ENCODE measurements at places on chromosomes 12 and 14.
A peak's percentile ranks its signal among the peaks of the same experiment; 100 is the strongest.

GRCh38 chr12:114821570-114821969 lies 137.6 kb upstream of the TBX3 start:
- DNase-seq = no peak

GRCh38 chr12:97921979-97922722 lies 459.5 kb downstream of the RMST start:
- DNase-seq = no peak

GRCh38 chr12:103676893-103677292 lies 89.8 kb downstream of the STAB2 start:
- DNase-seq = no peak

DNA sequence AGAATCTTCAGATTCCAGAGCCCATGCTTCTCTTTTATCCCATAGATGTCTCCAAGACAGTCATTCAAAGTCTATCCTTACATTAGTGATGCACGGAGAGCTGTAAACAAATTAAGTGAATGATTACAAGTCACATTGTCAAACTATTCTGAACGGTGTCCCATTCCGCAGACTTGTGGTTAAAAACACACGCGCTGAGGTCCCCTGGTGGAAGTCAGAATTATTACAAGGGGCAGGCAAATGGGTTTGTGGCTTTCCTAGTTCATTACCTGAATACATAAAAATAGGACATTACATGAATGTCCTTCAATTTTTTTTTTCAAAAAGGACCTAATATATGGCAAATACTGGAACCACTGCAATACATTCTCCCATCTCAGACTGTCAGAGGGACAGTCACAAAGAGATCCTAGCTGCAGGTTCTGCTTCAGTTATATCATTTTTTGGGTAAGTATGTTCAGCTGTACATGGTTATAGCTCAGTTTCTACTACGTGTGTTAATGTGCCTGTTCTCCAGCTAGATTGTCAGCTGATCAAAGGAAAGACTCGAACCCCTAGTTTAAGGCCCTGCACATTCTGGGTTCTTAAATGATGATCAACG lies 53.1 kb upstream of the STON2 start:
- no peak for DNase-seq

DNA sequence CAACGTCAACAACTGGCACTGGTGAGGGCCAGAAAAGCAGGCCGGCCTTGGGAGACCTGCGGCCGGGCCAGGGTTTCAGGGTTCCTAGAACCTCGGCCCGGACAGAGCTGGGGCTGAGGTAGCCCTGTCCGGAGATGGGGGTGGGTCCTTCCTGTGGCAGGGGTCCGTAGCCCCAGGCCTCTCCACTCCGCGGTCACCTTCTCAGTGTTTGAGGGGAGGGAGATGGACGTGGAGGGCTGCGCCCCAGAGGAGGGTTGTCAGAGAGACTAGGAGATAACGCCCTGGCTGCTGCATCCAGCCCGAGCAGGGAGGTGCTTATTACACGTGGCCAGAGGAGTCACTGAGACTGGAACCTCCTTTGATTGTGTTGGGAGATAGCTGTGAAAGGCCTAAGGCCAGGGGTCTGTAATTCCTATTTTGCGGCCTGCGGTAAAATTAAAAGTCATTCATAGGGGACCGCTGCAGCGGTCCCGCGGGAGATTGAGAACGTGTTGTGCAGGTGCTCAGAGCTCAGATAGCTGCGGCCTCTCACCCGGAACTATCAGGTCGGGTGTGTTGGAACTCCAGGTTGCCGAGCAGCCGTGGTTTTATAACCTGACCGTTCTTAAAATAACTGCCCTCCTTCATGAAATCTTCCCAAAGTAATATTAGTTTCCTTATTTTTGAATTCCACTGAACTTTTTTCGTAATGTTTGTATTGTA lies 507 bp downstream of the AHSA1 start:
- peak; percentile 20 for DNase-seq

DNA sequence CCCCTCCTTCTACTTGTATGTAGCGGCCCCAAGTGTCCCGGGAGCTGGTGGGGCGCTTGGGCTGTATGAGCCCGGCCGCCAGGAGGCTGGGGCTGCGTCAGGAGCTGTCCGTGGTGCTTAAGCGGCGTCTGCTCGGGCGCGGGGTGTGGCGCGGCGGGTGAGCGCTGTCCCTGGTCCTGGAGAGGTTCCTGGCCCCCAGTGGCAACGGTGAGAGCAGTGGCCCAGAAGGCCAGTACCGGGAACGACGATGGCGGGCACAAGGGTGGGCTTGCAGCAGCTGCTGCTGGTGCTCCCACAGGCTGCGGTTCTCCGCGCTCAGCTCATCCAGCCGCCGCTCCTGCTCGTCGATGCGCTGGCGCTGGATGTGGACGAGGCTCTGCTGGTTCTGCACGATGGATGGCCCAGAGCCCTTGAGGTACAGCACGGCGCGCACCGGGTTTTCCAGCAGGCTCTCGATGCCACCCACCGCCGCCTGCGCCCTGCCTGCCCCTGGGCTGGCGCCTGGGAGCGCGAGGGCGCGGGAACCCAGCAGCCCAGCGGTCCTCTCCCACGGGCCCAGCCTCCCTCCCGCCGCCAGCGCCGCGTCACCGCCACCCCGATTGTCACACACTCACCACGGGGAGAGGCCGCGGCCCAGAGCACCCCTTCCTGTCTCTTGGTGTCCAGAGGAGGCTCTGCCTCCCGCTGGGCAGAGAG lies 41.9 kb upstream of the FKBP4 start:
- peak; percentile 69 for DNase-seq

DNA sequence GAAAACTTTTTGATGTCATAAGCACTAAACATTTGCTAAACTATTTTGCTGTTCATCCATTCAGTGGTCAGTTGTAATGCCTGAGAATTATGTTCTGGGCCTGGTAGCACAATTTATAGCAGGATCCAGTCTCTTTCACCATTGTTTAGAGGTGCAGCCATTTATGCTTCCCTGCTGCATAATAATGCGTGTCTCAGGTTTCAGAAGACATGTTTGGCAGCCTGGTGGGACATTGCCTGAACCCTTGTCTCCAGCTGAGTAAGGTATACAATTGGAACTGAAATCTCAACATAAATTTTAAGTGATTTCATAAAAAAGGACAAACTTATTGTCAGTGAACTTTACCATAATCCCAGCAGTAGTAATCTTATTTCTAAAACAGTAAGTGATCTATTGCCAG lies 94.8 kb downstream of the POLR3B start:
- no peak for DNase-seq

- DNase-seq = no peak
Measured at GRCh38 chr12:68359674-68360073, 27.5 kb upstream of the MDM1 start.

- DNase-seq = no peak
Measured at GRCh38 chr14:65045006-65045405, 57.3 kb downstream of the MAX start.

- no peak for DNase-seq
Measured at GRCh38 chr12:104654665-104655609, 198.2 kb downstream of the CHST11 start.
